ENCODE measurements at places on chromosomes 16 and 17. TPM values are rescaled to one million over a fixed set of nuclear protein-coding genes. Genes with fewer than 3 reads are reported as not detected.

The PRR15L gene
- 1.7 TPM for total RNA-seq

The SLC35G6 gene
- total RNA-seq: not detected

The SLC22A31 gene
- total RNA-seq: 2.6 TPM

The TMEM88 gene
- total RNA-seq: 3.6 TPM

The KIF2B gene
- not detected for total RNA-seq

The ITFG1 gene
- 55.6 TPM for total RNA-seq

The CARD14 gene
- total RNA-seq: 7.3 TPM

The LPCAT2 gene
- 24.0 TPM for total RNA-seq

GRCh38 chr17:3918372-3919122, 2.3 kb upstream of the P2RX1 start:
- DNase-seq: no peak

DNA sequence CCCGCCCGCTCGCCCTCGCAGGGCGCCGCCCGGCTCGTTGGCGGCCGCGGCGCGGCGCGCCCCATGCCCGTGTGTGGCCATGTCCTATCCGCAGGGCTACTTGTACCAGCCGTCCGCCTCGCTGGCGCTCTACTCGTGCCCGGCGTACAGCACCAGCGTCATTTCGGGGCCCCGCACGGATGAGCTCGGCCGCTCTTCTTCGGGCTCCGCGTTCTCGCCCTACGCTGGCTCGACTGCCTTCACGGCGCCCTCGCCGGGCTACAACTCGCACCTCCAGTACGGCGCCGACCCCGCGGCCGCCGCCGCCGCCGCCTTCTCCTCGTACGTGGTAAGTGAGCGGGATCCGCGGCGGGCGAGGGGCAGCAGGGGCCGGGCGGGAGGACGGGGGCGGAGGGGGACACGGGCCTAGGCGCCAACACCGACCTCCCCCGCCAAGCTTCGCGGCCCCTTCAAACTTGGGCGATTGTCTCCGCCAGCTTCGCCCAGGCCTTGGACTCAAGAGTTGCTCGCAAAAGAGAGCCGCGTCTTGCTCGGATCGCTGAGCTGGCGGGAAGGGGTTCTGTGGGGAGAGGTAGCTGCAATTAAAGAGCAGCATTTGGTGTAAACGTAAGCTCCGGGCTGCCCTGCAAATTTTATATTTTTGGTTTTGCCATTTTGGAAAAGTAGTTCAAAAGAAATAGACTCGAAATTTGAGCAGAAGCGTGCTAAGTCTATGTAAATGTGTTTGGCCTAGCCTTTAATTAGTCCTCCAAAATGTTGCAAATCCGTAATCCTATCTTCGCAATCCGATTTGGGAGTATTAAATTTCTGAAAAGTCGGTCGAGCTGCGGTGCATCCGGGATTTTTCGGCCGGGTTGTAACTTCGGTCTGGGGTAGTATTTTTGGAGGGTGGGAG, 702 bp downstream of the IRX5 start:
- no peak for DNase-seq

DNA sequence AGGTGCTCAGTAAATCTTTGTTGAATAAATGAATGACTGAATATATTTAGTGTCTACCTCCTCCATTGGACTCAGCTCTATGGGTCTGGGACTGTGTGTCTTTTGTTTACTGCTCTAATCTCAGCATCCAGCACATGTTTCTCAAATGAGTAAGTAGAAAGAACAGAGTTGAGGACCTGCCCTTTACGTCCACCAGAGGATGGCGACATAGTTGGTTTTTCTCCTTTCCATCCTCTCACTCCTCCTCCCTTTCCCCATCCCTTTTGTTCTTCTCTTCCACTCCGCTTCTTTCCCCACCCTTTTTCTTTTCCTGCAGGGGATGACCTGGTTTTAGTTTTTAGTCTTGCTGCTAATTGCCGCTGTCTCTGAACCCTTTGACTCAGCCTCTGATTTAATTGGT, 12.1 kb upstream of the CHP2 start:
- no peak for DNase-seq

GRCh38 chr16:49587511-49587910, 213.9 kb downstream of the C16orf78 start:
- DNase-seq: no peak

- DNase-seq: no peak
Observed at GRCh38 chr17:61158376-61158775, 241.3 kb upstream of the TBX2 start.

DNA sequence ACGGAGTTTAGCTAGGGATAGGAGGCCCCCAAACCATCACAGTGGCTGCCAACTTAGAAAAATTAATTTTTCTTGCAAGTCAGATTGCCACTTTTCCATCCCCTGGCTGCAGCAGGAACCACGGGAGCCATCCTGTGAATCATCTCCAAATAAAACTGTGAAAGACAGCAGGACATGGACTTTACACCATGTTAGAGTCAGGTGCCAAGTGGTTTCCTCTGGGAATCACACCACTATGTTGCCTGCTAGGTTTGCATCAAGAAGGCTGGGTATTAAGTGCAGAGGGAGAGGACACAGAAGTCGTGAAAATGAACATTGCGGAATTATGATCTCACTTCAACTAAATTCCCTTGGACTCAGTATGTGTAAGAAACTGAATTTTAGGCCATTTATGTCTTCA, 471.3 kb upstream of the GOT2 start:
- DNase-seq: no peak

GRCh38 chr16:13070268-13070667, 168.9 kb downstream of the SHISA9 start:
- DNase-seq: no peak

DNA sequence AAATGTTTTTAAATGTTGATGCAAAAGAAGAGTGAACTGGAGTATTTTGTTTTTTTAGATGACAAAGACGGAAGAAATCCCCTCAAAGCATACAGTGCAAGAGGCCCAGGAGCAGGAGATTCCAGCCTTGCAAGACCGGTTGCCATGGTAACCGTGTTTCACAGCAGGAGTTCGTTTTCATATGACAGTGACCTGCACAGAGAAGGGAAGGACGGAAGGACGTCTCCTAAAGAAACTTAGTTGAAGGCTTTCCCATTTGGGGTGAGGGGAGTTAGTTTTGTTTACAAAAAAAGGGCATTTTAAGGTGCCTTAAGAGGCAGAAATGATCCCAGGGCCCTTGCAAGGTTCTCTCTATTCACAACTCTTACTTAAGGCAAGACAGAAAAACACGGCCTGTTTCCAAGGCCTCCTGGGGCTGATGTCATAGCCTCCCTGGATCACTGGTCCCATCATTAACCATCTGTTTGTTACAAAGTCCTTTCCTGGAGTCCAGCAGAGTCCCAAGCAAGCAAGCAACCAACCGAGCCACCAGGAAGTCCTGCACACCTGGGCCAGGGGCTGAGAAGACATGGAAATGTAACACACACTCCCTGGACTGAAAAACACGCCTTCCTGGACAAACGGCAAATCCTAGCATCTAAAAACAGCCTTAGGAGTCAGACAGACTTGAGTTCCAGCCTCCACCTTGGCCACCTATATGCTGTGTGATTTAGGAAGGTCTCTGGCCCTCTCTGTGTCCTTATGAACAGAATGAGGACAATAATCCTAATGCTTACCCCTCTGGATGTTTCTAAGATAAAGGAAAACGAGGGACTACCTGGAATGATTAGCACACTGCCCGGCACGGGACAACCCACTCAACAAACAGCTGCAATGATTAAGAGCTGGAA, 30.3 kb upstream of the RPH3AL start:
- peak; percentile 56 for DNase-seq

DNA sequence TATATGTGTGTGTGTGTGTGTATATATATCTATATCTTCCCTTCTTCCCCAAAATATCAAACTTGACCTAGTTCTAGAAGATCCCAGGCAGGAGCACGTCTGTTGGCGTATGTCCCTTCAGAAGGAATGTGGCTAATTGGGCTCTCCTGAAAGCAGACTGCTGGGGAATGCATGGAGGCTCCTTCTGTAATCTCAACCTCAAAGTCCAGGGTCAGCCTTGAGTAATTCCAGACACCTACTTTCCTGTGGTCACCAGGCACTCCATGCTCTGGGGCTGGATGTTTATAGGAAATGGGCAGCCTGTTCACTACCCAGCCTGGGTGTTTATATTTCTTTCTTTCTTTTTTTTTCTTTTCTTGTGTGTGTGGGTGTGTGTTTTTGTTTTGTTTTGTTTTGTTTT, 13.4 kb downstream of the BCO1 start:
- no peak for DNase-seq

DNA sequence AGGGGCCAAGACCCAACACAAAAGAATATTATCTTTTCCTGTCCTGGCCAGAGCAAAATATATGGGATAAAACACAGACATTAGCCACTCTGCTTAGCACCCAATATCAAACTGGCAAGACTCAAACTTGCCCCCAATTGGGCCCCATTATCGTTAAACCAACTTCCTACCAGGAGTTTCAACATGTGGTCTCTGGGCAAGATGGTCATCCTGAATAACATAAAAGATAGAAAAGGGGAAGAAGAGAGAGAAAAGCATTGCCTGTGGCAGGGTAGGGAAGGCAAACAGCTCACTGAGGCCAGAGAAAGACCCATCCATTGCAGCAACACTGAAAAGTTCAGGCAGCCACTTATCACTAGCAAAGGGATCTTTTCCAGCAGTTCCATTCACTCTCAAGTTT, 502.1 kb downstream of the KIF2B start:
- no peak for DNase-seq

- no peak for DNase-seq
Observed at GRCh38 chr16:82991966-82992675, 365.4 kb downstream of the CDH13 start.

GRCh38 chr16:35741546-35741945, 2282.1 kb downstream of the TP53TG3F start:
- no peak for DNase-seq

DNA sequence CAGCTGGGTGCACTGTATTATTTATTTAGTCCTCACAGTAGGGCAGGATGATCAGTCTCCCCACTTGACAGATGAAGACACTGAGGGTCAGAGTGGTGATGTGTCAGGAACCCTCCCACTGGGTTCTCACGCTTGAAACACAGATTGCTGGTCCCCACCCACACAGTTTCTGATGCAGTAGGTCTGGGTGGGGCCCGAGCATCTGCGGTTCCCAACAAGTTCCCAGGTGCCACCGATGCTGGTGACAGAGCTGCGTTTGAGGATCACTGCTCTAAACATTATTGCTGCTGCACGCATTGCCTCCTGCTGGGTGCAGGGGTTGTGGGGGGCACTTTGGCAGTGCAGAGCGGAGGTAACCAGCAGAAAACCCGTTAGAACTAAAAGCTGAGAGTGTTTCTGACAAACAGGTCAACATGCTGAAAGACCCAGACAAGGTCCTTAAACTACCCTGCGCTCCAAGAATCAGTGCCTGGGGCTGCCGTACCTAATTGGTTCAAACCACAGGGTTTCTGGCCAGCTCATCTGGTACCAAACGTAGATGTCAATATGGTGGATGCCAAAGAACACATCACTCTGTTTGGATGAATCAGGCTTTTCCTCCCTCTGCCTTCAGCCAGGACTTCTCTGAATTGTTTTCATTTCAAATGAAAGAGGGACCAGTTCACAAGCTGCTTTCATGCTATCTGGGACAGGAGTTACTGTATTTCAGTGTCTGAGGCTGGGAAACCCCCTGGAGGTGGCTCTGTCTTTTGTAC, 76.0 kb downstream of the ABCC1 start:
- no peak for DNase-seq

- DNase-seq: no peak
Observed at GRCh38 chr16:24499193-24499814, 40.1 kb upstream of the RBBP6 start.

DNA sequence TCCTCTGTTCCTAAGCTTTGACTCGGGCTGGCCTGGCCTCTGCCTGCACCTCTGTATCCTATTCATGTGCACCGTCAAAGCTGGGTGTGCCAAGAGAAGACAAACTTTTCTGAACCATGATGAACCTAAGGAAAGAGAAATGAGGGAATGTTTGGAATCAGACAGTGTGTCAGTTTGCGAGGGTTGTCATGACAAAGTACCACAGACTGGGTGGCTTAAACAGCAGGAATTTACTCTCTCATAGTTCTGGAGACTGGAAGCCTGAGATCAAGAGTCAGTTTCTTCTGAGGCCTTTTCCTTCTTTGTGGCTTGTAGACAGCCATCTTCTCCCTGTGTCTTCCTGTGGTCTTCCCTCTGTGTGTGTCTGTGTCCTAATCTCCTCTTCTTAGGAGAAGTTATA, 129.0 kb downstream of the KATNIP start:
- no peak for DNase-seq

DNA sequence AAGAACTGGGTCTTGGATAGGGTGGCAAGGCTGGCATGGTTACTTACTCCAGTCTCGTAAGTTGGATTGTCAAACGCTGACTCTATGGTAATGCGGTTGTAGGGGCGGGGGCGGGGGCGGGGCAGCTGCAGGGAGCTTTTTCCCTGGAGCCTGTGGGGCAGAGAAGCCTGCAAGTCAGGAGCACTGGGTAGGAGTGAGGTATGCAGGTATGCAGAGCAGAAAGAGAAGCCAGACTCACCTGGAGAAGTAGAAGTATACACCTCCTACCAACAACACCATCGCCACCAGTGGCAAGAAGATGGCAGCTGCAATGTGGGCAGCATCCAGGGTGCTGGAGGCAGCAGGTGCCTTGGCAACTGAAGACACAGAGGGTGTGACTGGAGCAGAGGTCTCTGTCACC, 4.8 kb upstream of the PHF12 start:
- no peak for DNase-seq

GRCh38 chr17:80364091-80364691, 50.8 kb upstream of the ENDOV start:
- no peak for DNase-seq

DNA sequence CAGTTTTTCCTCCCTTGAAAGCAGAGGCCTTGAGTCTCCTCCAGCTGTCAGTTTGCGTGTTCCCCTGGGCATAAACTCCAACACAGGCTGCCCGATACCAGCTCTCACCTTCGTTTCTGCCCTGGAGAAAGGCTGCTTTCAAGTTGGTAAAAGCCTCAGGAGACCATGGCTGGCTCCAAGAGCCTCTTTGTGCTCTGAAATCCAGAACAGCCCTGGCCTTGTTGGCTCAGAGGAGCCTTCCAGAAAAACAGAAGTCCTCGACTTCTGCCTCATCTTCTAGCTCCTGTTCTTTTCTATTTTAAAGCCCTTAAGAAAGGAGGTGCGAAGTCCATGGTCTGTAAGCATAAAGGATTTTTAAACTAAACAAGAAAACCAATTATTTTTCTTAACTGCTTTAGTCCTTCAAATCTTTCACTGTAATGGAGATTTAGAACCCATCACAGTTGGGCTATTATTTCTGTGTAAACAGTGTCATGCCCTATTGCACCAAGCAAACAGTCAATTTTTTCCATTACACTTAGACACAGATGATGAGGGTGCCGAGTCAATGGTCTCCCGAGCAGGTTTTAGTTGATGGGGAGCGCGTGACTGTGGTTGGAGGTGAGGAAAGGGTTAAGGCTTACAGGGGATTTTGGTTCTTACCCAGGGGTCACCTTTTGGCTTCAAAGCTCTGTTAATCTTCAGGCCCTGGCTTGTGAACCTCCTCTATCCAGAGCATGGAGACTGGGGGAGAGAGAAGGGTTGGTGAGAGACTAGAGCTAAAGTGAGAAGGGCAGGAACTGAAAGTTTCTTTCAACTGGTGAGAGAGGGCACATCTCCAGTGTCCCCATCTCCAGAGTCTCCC, 212.8 kb downstream of the MSI2 start:
- DNase-seq: no peak

Measured in skin of body (tissue), 3 donors.